ENCODE measurements at places on chromosomes 1 and 21.

DNA sequence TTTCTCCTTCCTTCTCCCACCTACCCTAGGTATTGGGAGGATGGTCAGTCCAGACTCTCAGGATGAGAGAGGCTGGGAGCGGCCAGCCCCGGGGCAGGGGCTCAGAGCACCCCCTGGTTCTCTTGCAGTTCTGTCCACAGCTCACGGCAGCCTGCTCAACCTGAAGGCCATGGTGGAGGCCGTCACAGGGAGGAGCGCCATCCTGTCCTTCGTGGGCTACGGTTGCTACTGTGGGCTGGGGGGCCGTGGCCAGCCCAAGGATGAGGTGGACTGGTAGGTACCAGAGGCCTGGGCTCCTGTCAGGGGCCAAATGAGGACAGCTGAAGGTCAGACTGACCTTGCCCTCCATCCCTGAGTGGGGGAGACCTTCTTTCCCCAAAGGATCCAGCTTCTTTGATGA, 4.2 kb downstream of the PLA2G2F start:
- no peak overlapping the region for H3K27ac ChIP-seq
- H3K4me1 ChIP-seq = no peaks in the 10 kb centered on the region
- no peak for DNase-seq
- H3K27me3 ChIP-seq = no peaks in the 10 kb centered on the region
- H3K36me3 ChIP-seq = no peaks in the 10 kb centered on the region

DNA sequence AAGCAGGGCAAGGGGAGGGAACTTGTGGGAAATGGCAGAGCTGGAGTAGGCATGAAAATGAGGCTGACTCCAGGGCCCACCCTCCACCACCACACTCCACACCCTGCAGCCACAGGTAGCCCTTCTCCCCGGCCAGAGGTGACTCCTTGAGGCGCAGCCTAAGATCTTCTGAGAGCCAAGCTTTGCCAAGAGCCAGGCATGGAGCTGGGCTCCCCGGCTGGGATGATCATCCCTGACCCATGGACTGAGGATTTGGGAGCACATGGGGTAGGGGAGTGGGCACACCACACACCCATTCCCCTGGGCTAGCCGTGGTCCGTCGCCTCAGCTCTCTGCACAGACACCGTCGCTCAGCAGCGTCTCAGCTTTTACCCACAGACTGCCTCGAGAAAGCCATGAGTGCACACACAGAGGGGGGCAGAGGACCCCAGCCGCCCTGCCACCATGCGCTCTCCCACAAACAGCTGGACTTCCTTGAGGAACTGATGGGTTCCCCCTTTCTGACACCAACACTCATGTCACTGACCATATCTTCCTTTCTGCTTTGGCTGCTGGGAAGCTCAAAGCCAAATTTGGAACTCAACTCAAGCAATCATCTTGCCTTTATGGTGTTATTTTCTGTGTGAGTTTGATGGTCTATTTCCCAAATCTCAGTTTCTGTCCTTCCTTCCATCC, 123.6 kb upstream of the RUNX3 start:
- no peaks in the 10 kb centered on the region for H3K4me1 ChIP-seq
- H3K36me3 ChIP-seq = no peaks in the 10 kb centered on the region
- no peak overlapping the region for H3K27ac ChIP-seq
- H3K4me3 ChIP-seq = no peak overlapping the region

- no peak for DNase-seq
- H3K27ac ChIP-seq = no peak overlapping the region
- no peaks in the 10 kb centered on the region for H3K4me1 ChIP-seq
- H3K4me3 ChIP-seq = no peak overlapping the region
- H3K36me3 ChIP-seq = no peaks in the 10 kb centered on the region
These were observed 442.4 kb downstream of the LTN1 start for GRCh38 chr21:28550057-28550825.

DNA sequence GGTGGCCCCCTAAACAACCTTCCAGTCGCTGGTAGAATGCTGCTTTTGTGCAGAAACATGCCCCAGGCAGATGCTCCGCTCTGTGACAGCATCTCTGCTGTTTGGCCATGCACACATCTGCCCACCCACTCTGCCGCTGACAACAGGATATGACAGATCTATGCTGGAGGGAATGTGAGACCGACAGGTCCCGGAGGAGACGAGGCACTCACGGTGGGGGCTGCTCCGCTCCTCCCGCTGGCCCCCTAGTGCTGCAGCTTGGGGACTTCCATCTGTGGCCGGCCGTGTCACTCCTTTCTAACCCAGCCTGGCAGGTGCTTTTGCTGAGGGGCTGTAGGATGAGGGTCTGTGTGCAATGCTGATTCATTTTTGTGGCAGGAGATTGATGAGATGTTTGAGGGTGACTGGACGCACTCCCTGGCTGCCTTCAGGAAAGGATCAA, 49.1 kb upstream of the DMRTB1 start:
- peak overlapping the region; percentile 16 for H3K27ac ChIP-seq
- no peak overlapping the region for H3K4me3 ChIP-seq
- no peaks in the 10 kb centered on the region for H3K27me3 ChIP-seq
- peak; percentile 8 for DNase-seq

- H3K4me1 ChIP-seq = peaks cover 36% of the 10 kb centered on the region
- no peaks in the 10 kb centered on the region for H3K36me3 ChIP-seq
- no peak overlapping the region for H3K4me3 ChIP-seq
- H3K27ac ChIP-seq = no peak overlapping the region
These were observed 53.5 kb upstream of the TIAM1 start for GRCh38 chr21:31397515-31397926.

GRCh38 chr21:32276671-32277070, 2.2 kb downstream of the MIS18A start:
- H3K4me1 ChIP-seq = peaks cover 20% of the 10 kb centered on the region
- DNase-seq = no peak
- H3K27ac ChIP-seq = no peak overlapping the region
- H3K36me3 ChIP-seq = peaks cover 16% of the 10 kb centered on the region
- no peaks in the 10 kb centered on the region for H3K27me3 ChIP-seq

DNA sequence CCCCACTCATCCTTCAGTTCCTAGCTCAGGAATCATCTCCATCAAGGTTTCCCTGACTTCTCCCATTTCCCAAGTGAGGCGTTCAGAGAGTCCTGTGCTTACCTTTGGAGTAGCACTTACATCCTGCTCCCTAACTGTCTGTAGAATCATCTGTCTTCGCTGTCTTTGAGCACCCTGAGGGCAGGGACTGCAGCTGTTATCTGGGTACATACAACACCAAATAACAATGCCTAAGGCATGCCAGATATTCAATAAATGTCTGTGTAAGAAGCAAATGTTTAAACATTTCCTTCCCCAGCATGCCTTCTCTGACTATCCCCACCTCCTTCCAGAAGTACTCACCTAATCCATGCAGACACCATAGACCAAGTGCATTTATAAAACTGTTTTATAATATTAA, 65.4 kb downstream of the JAK1 start:
- no peak overlapping the region for H3K4me3 ChIP-seq
- no peaks in the 10 kb centered on the region for H3K27me3 ChIP-seq
- H3K4me1 ChIP-seq = peaks cover 41% of the 10 kb centered on the region
- DNase-seq = no peak

Data from CD4-positive, alpha-beta T cell (primary cell).